Aorta (tissue), 5 donors: ENCODE measurements at places on chromosomes 6 and 20. TPM values are rescaled to one million over a fixed set of nuclear protein-coding genes. Genes with fewer than 3 reads are reported as not detected.

CEBPB gene
- total RNA-seq, result 57.8 TPM

SPTLC3 gene
- total RNA-seq, result 12.1 TPM

DNA sequence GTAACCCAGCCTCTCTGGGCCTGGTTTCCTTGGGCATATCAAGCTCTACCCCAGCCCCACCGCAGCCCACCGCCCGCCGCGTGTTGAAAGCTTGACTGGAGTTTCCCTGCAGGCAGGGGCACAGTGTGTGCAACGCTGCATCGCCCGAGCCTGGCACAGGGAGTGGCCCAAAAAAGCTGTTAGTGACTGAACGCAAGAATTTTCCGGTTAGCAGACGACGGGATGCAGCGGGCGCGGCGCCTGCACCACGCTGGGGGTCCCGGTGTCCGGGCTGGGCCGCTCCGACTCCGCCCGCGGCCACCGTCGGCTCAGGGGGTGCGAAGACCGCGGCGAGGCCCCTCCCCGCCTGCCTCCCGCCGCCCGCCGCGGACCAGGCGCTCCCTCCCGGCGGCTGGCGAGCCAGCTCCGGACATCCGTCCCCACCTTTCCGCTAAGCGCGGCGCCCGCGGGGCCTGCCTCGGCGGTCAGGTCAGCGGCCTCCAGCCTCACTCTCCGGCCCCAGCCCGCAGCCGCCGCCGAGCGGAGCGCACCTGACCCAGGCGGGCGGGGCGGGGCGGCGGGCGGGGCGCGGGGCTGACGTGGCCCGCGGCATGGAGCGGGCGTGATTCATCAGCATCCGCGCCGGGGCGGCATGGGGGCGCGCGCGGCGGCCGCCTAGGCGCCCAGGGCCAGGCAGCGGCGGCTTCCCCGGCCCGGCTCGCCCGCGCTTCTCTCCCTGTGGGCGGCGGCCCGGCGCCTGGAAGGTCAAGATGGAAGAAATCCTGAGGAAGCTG is at the start of gene ARFGEF3:
ARFGEF3 (plus strand) TSS at position 602 of the 773 bp plus-strand sequence; CDS start at position 750, 148 bp downstream.
- no peaks in the 10 kb centered on the region for H3K27me3 ChIP-seq
- peak; percentile 47 for DNase-seq
- no peak within 1 kb of the TSS for H3K27ac ChIP-seq
- no peaks in the 10 kb centered on the region for H3K4me1 ChIP-seq
- peak within 1 kb of the TSS; percentile 66 for H3K4me3 ChIP-seq

GRCh38 chr20:48486065-48486464 is 341.7 kb downstream of the PREX1 start:
- H3K36me3 ChIP-seq, result no peaks in the 10 kb centered on the region
- no peak overlapping the region for H3K4me3 ChIP-seq
- H3K27ac ChIP-seq, result no peak overlapping the region
- no peaks in the 10 kb centered on the region for H3K27me3 ChIP-seq

- DNase-seq, result no peak
- no peak overlapping the region for H3K4me3 ChIP-seq
- H3K27me3 ChIP-seq, result no peaks in the 10 kb centered on the region
- no peaks in the 10 kb centered on the region for H3K36me3 ChIP-seq
- no peaks in the 10 kb centered on the region for H3K4me1 ChIP-seq
Measured at GRCh38 chr6:21811484-21811883, 217.9 kb downstream of the SOX4 start.

DNA sequence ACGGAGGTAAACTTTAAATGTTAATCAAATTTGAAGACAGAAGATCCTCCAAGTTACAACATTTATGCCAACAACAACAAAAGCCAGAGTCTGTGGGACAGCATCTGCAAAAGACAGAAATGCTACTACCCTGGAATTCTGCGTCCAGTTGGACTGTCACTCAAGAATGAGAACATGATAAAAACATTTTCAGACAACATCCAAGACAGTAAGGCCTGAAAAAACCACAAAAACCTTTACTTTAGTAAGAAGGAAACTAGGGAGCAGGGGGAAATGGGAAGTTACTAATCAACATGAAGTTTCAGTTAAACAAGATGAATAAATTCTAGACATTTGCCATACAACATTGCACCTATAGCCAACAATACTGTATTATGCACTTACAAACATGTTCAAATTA is 77.6 kb downstream of the MLIP start:
- no peak for DNase-seq
- no peaks in the 10 kb centered on the region for H3K36me3 ChIP-seq
- H3K27ac ChIP-seq, result no peak overlapping the region
- no peaks in the 10 kb centered on the region for H3K27me3 ChIP-seq
